ENCODE measurements at places on chromosomes 5 and 9.

DNA sequence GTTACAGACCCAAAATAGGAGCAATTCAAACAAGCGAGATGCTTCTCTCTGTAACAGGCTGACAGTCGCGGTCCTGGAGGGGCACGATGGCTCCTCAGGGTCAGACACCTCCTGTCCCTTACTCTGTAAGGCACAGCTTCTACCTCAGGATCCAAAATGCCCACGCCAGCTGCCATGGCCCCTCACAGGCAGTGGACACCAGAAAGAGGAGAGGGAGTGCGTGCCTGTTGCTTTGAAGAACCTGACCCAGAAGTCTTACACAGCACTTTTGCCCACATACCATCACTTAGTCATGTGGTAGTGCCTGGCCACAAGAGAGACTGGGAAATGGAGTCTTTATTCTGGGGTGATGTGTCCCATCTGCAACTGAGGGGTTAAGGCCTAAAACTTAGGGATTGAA is 11.6 kb upstream of the ABL1 start:
- no peak for DNase-seq

DNA sequence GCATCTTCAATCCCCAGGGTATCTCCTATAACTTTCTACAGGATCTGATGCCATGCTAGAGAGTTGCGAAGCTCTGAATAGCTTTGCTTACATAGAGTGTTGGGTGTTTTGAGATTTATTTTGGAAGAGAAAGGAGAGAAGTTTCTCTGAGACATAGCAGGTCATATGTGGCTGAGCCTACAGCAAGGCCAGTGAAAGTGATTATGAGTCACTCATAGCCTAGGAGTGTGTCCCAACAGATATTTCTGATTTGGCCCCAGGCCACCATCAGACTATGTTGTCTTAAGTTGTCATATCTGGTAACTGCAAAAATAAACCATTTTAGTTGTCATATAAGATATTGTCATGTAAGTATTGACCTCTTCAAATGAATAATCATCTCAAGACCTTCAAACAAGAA is 132.0 kb upstream of the RAI14 start:
- no peak for DNase-seq

DNA sequence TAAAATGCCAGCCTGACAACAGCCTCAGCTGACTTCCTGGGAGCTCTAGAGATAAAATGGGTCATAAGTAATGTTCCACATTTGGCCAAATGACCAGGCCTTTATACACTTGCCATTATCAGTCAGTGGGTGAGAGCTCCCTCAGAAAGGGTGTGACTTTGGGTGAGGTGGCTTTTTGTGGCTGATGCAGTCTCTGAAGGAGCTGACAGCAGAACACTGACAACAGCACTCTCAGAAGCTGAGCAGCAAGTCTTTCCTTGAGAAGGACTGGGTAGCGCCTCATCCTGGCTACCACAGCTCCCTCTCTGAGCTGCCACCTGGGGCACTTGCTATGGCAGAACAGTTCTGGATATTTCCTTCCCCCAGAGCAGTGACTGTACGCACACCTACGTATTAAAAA is 22.0 kb upstream of the GNAQ start:
- DNase-seq, result no peak

- no peak for DNase-seq
These were observed 37.8 kb downstream of the WDR36 start for GRCh38 chr5:111129938-111130337.

DNA sequence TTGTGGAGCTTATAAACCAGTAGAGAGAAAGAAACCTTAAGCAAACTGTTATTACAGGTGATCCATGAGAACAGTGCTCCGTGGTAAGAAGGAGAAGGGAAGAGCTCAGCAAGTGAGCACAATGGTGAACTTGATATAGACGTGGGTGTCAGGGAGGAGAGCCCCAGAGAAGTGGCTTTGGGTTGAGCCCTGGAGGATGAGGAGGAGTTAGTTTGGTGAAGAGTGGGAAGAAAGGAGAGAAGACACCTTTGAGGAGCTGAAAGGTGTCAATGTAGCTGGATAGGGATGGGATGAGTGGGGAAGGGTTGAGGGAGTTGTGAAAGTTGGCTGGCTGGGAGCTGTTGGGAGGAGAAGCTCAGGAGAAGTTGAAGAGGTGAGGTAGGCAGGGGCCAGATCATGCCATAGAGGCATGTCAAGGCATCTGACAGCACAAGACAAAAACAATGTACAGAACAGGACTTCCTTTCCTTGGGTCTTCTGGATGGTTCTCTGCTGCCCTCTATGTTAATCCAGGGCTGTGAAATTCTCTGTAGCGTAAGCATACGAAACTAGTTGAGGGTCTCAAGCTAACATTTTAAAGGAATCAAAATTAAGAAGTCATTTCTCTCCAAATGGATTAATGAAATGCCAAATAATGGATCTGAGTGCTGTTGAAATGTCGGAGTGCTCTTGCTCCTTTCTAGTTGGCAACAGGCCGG is 501.9 kb downstream of the KDM4C start:
- DNase-seq, result no peak

- no peak for DNase-seq
These were observed 1637.8 kb upstream of the C9orf72 start for GRCh38 chr9:29211003-29211579.

- DNase-seq, result no peak
These were observed 51.1 kb downstream of the P4HA2 start for GRCh38 chr5:132176521-132176945.
